ENCODE measurements at places on chromosomes 3 and 15.

DNA sequence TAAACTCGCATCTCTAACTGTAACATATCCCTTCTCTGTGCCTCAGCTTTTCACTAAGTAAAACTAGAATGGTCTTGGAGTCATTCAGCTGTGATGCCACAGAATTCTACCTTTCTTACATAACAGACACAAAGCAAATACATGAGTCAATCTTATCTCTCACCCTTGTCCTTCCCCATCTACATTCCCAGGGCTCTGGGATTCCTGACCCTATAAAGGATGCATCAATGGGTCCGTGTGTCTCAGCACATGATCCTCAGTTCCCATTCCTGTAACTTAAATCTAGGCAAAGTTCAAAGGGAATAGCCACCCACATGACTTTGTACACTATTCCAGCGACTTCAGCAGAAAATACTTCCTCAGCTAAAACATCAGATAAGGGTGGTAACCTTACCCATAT, 11.8 kb upstream of the ARL8B start:
- no peak for DNase-seq

GRCh38 chr3:15089201-15089600, 9.7 kb downstream of the RBSN start:
- DNase-seq = no peak

DNA sequence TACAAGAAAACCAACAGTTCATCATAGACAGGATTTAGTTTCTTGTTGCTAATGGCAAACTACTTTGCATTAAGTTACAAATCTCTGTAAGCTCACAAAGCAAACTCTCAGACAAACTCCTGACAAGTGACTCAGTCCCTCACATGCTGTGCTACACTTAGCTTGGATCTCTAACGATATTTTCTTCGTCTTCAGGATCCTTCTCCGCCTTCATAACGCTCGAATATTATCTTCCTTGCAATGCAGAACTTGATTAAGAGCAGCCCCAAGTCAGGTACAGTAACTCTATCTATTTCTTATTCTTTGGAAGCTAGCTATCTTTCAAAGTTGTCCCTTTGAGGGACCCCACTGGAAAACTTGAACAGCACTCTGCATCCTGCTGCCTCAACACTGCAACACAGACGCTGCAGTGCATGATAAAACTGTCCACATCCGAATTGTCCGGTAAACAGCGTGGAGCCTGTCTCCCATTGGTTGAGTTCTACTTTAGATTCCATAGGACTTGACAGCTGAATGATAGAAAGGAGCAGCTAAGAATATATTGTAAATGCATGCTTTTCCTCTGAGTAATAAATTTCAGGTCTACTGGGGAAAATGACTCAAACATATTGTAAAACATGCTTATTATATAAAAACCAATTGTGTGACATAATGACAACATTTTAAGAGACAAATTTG, 61.3 kb downstream of the UACA start:
- DNase-seq = no peak

DNA sequence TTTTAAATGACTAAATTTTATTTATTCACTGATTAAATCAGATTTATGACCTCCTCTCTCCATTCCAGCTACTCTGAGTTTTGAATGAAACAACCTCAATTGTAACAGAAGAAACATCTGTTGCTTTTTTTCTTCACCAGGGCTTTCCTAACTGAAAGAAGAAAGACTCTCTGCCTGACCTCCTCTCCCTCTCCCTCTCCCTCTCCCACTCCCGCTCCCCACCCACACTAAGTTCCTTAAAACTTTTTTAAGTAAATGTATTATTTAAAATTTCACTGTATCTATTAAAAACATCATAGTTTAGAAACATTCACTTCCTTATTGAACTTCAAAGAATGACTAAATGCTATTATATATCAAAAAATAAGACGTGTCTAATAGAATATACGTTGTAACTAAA, 122.0 kb downstream of the TFDP2 start:
- no peak for DNase-seq

DNA sequence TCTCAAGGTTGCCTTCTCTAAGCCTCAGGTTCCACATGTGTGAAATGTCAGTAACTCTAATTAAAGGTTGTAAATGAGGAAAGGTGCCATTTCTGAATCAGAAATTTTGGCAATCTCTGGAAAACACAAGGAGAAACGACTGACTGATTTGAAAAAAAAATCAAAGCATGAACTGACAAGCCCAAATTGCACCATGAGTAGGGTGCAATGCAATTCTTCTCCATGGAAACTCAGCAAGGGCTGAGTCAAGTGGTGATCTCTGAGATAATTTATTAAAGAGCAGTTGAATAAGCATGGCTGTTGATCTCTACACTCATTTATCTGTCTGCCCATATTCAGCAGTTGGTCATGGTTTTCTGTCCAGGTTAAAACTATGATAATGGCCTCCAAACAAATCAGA, 201.6 kb upstream of the CMC1 start:
- no peak for DNase-seq

- DNase-seq = no peak
Measured at GRCh38 chr3:175088766-175089380, 229.7 kb downstream of the NAALADL2 start.

DNA sequence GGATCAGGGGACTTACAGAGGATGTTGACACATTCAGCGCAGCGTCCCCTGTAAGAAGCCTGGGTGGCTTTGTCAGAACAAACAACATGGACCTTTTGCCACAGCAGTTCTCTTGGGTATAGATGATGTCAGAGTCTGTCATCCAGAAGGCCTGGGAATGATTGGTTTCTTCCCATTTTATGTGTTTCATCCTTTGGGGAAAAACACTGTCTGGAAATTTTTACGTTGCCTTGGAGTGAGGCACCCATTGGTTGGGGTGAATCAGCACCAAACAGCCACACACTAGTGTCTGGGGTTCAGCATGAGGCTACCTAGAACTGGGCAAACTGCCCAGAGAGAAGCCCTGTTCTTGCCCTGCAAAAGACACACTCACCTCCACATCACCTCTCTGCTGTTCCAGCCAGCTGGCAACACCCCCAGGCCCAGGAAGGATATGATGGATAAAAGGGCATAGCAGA, 123.0 kb downstream of the FAM43A start:
- DNase-seq = no peak

GRCh38 chr15:70268698-70269251, 171.1 kb upstream of the TLE3 start:
- DNase-seq = no peak
